ENCODE measurements at places on chromosomes 5 and 9. TPM values are rescaled to one million over a fixed set of nuclear protein-coding genes. Genes with fewer than 3 reads are reported as not detected.

The PIP5K1B gene
- total RNA-seq, result under 0.01 TPM

The CARD6 gene
- total RNA-seq, result 12.7 TPM

The ARL14EPL gene
- not detected for total RNA-seq

The PCDHA13 gene
- under 0.01 TPM for total RNA-seq
